ENCODE measurements at places on chromosomes 13 and 19.
A peak's percentile ranks its signal among the peaks of the same experiment; 100 is the strongest.

- DNase-seq: no peak
Measured at GRCh38 chr19:40646743-40647254, 43.7 kb downstream of the NUMBL start.

DNA sequence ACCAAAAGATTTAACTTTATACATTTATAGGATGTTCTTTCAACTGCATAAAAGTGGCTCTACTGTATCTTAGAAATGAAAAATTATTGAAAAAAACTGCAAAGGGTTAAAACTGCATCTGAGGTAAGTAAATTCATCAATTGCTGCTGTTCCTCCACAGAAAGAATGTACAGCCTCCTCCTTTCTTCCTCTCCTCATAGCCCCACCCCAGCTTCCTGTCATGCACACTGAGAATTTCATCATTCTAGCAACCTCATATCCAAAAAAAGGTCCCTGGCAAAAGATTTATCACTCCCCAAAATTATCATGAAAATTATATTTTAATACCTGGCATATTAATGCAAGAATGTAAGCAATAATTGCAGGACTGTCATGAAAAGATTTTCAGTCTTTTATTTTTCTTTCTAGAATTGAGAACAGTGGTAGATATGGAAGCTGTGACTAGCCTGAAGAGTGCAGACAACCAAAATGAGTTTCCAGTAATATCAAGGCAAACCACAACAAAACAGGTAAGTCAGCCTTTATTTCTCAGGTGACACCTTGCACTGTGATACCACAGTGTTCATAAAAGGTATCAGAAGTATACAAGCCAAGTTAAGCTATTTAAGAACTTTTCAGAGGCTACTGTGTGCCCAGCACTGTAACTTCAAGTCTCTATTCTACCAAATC lies 110.8 kb downstream of the SUCLA2 start:
- no peak for DNase-seq

DNA sequence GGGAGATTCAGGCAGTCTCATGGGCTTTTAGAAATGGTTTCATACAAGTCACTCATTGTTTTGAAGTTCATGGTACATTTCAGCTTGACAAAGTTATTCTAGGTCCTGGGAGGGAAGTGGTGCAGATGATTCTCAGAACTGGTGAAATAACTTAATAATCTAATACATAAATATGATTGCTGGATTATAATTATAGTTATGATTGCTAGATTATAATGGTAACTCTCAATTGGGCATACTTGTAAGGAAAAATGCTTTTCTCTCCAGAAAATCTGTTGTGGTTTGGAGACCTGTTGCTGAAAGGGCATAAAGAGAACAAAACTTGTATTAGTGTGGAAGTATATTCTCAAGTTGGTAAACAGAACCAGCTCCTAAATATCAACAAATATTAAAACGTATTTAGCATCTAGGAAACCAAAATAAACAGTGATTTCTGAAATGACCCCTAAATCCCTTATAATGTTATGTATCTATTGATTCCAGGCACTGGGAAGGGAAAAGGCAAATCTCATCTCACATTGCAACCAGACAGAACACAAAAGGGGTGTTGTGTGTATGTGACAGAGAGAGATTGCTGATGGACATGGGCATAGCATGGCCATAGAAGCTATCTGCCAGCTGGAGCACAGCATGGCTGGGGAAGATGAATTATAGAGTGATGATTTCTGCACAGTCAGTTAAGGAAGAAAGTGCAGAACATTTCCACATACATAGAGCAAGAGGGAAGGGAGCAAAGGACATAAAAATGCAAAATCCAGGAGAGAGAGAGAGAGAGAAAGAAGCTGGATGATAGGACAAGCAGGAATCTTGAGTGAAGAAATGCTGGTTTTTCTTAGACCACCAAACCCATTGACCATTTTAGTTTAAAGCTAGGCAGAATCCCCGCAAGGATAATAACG lies 87.1 kb upstream of the FRY start:
- DNase-seq: no peak

GRCh38 chr13:32851083-32852069 lies 164.8 kb upstream of the KL start:
- DNase-seq: no peak

DNA sequence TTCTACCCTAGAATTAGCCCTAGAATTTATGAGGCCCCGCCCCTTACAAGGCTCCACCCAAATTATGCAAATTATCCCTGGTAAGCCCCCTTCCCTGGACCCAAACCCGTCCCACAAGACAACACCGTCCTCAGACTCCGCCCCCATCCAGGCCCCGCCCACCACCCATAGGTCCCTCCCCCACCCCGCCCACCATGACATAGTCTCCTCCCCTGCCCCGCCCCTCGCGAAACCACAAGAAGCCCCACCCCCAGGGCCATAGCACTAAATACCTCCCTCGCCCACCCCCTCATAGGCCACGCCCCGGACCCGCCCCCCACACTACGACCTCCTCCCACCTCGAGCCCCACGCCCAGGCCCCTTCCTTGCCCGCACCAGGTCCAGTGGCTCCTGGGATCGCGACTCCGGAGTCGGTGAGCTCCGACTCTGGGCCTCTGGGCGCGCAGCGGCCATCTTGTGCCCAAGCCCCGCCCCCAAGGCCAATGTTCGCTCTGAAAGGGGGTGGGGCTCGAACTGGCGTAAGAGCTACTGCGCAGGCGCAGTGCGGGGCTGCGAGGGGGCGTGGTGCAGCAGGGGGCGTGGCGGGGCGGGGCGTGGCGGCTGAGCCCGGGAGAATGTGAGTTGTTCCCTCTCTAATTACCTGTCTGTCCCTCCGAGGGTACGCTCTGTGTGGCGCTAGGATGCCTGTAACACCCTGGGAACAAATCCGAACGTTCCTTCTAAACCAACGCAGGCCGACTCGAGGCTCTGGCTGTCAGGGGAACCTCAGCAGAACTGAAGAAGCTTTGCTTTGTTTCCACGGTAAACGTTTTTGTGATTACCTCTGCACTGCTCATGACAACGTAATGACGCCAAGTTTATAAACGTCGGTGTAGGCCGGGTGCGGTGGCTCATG lies at the start of gene ZNF784:
Gene ZNF784 (minus strand): TSS at position 458 of the 895 bp plus-strand sequence. CDS start 5 bp downstream, at position 453.
- peak; percentile 92 for DNase-seq

DNA sequence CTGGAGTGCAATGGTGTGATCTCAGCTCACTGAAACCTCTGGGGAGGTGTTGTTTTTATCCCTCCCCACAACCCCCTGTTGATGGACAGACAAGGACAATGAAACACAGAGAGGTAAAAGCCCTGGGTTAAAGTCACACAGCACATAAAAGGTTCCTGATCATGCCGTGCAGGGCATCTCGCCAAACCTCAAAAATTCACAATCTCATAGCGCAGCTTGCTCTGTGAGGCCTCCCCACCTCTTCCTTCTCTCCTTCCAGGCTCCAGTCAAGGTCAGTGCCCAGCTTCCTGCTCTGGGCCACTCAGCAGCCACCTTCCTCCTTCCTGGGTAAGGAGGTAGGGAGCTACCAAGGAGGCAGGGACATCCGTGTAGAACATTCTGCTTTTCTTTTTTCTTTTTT lies 2.3 kb downstream of the FUT2 start:
- DNase-seq: no peak
